ENCODE measurements at places on chromosomes 5 and 9. TPM values are rescaled to one million over a fixed set of nuclear protein-coding genes. Genes with fewer than 3 reads are reported as not detected.

- DNase-seq: peak; percentile 89
Measured at GRCh38 chr5:43007246-43007910, 32.7 kb downstream of the ANXA2R start.

The SV2C gene
- not detected for total RNA-seq

DNA sequence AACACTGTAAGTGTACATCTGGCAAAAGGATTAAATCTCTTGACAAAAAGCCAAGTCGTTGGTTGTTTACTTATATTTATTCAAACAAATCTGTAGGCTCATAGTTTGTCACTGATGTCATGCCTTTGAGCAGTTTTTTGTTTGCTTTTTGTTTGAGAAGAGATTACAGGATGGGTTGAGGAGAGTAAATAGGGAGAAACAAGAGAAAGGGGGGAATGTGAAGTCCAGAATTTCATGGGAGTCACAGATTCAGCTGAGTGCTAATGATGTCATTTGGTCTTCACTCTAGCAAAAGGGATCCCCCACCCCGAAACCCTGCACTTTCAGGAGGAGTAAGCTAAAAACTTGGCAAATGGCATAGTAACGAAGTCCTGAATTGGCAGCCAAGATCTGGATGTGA lies 337.4 kb downstream of the GLIS3 start:
- DNase-seq: peak; percentile 89

DNA sequence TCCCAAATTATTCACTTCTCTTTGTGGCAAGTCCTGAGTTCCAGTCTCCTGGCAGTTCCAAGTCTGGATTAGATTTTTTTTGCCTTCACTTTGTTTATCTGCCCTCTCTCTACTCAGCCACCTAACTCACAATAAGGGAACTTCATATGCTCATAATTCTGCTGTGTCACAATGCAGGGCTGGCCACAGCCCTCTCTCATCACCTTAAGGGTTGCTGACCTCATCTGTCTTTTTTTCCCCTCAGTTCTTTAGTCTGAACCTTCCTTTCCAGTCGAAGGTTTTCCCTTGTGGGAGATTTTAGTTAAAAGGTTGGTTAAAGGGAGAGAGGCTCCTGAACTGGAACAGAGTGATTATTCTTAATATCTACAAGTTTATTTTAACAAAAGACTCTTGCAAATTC lies 4.1 kb downstream of the BAG1 start:
- no peak for DNase-seq

- peak; percentile 70 for DNase-seq
Measured at GRCh38 chr5:93072831-93073459, 508.1 kb downstream of the NR2F1-AS1 start.

Measured in PC-3 (cell line).